ENCODE measurements at places on chromosomes 16 and 17.

GRCh38 chr16:84117494-84117843, 727 bp upstream of the MBTPS1 start:
- no peak for DNase-seq

- no peak for DNase-seq
Observed at GRCh38 chr16:54239456-54239855, 47.1 kb downstream of the IRX3 start.

DNA sequence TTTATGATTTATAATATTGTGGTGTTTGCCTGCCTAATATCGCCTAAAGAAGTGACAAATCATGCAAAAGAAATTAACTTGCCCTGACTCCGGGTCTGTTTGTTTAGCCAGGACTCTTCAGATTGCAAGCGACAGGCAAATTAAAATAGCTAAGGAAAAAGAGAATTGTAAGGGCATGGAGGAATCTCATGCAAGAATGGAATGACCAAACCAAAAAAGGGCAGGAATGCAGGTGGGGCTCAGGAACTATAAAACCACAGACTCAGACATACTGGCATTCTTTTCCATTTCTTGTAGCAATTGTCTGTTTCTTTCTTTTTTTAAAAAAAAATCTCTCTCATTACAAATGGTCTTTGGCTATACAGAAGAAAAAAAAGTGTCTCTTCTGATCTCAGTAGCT, 188.1 kb upstream of the XYLT1 start:
- no peak for DNase-seq

DNA sequence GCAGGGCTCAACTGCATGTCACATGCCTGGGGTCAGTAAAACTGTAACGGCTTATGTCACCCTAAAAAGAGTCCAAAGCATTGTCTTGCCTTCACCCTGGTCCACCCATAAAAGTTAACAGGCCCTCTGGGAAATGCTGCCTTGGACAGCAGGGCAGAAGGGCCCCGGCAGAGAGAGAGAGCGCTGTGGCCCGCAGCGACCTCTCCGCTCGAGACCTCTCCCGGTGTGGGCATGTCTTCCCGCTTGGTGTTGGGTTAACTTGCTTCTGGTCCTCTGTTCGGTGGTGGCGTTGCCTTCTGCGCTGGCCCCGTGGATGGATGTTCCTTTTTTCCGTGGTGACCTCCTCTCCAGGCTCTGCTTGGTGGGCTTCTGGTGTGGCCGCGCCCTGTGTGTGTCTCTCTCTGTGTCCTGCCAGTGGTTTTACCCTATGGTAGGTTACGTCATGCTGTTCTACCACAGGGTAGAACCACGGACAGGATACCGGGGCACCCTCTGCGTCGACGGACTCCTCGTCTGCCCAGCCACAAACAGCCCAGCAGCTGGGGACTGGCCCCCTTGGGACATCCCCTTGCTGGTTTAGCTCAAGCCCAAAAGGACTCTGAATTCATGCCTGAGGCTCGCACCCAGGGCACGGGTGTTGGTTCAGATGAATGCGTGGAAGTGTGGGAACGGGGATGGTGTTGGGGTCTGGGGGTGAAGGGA, 18.3 kb upstream of the CLEC18A start:
- DNase-seq = no peak

DNA sequence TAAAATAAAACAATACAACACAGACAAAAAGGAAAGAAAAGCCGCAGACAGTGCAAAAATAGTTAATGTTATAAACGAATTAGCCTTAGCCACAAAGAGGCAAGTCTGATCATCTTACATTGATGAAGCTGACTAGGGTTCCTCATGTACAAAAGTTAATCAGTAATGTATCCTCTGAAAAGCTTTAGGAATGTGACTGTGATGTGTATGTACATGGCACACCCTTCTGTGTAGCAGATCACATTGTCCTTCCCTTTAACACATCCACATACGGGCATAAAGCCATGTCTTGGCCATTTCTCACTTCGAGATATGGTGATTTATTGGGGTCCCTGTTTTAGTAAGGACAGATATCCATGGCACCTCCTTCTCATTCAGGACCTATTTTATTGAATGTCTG, 1327.5 kb upstream of the CDH8 start:
- DNase-seq = no peak

GRCh38 chr16:78624366-78624765, 524.9 kb downstream of the WWOX start:
- no peak for DNase-seq

- DNase-seq = peak; percentile 17
Observed at GRCh38 chr17:44774271-44775135, 15.7 kb downstream of the ADAM11 start.

- no peak for DNase-seq
Observed at GRCh38 chr17:41769346-41769862, 17.1 kb downstream of the JUP start.

GRCh38 chr16:81817296-81817695, 38.2 kb downstream of the PLCG2 start:
- DNase-seq = no peak

DNA sequence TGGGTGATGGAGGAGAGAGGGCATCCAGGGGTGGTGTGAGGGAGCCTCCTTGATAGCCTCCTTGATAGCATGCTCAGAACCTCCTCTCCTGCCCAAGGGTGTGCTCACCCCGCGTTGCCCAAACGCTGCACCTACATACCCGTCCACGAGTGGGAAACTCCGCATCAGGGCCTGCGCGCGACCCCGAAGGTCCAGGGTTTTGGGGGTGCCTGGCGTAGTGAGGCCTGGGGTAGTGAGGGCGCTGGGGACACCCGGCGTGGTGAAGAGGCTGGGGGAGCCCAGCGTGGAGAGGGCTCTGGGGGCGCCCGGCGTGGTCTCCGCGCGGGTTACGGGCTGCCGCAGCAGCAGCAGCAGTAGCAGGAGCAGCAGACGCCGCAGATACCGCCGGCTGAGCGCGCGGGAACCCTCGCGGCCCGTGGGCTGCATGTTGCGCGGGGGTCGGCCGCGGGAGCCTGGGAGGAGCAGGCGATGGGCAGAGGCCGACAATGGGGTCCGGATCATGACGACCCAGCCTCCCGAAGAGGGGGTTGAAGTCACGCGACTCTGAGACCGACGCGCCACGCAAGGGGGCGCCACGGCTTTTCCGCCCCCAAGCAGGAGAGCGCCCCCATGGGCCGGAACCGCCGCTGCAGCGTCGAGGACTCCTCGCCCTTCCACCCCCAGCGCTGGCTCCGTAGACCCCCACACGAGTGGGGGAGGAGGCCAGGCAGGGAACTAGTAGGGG, at the start of gene DPEP3:
Gene DPEP3, minus strand, starts transcription at position 545 of the 724 bp plus-strand sequence. Its CDS starts 119 bp downstream, at position 426.
- no peak for DNase-seq

DNA sequence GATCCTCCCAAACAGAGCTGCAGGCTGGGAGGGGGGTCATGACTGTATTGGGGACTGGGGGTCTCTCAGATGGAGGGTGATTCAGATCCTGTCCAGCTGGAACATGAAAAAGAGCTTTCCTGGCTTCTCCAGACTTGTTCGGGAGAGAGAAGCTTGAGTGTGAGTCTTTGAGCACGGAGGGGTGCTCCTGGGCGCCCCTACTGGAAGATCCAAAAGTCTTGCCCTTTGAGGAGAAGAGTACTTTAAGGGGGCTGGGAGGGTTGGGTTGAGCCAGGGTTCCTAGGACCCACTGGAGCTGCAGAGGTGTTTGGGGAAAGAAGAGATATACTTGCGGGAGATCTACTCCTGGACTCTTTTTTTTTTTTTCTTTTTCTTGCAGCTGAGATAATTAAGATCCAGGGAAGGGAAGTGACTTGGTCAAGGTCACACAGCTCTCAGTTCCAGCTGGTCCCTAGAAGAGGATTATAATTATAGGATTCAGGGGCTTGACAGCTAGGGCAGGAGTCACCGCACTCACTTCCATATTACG, 8.4 kb downstream of the RARA start:
- DNase-seq = no peak

GRCh38 chr16:69503244-69503643, 62.5 kb upstream of the NFAT5 start:
- DNase-seq = no peak

- DNase-seq = no peak
Observed at GRCh38 chr17:67488768-67489167, 111.7 kb downstream of the PITPNC1 start.

DNA sequence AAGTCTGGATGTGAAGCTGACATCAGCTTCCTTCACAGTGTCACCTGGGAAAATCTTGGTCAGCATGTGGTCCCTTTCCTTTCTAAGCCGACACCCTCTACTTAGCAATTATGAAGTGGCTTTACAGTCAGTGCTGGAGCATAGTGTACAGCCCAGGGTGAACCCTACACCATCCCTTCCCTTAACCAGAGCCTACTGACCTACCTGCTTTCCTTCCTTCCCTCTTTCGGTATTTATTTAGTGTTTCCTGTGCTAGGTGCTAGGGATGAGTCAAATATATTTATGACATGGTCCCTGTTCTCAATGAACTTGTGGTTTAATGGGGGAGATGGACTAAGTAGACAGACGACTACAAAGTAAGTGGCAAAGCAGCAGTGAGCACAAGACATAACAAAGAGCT, 77.5 kb downstream of the CDK5R1 start:
- DNase-seq = no peak

- no peak for DNase-seq
Observed at GRCh38 chr16:26765087-26765486, 301.6 kb upstream of the C16orf82 start.

- DNase-seq = no peak
Observed at GRCh38 chr16:12087901-12088421, 111.4 kb downstream of the SNX29 start.

DNA sequence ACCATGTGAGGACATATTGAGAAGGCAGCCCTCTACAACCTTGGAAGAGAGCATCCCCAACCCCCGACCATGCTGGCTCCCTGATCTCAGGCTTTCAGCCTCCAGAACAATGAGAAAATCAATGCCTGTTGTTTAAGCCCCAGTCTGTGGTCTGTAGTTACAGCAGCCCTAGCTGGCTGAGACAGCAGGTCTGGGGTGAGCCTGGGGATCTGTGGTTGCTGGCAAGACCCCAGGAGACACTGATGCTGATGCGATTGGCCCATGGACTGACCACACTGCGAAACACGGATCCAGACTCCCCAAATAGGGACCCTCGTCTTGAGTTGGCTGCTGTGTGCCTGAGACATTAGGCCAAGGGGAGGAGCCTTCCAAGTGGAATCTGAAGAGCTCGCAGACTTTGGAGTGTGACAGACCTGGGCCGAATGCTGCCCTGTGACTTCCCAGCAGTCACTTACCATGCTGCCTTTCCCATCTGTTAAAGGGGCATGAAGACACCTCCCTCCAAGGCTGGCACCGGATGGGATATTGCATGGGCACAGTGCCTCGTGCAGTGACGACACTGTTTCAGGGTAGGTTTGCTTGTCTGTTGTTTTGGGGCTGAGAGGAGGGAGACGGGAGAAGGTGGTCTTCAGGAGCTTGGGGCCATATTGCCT, 147.8 kb upstream of the RPL38 start:
- DNase-seq = no peak

DNA sequence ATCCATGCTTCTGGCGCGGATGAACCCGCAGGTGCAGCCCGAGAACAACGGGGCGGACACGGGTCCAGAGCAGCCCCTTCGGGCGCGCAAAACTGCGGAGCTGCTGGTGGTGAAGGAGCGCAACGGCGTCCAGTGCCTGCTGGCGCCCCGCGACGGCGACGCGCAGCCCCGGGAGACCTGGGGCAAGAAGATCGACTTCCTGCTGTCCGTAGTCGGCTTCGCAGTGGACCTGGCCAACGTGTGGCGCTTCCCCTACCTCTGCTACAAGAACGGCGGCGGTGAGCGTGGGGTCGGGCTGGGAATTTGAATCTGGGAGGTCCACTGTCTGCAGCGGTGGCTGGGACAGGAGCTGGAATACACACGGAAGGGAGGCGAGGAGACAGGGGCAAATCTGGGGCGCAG, 904 bp downstream of the SLC6A2 start:
- DNase-seq = no peak

- DNase-seq = peak; percentile 29
Observed at GRCh38 chr17:43338886-43339516, 59.8 kb upstream of the ARL4D start.

GRCh38 chr17:76492123-76492988, 8.9 kb downstream of the RHBDF2 start:
- DNase-seq = no peak

GRCh38 chr17:30238387-30239088, 3.0 kb upstream of the SLC6A4 start:
- no peak for DNase-seq

DNA sequence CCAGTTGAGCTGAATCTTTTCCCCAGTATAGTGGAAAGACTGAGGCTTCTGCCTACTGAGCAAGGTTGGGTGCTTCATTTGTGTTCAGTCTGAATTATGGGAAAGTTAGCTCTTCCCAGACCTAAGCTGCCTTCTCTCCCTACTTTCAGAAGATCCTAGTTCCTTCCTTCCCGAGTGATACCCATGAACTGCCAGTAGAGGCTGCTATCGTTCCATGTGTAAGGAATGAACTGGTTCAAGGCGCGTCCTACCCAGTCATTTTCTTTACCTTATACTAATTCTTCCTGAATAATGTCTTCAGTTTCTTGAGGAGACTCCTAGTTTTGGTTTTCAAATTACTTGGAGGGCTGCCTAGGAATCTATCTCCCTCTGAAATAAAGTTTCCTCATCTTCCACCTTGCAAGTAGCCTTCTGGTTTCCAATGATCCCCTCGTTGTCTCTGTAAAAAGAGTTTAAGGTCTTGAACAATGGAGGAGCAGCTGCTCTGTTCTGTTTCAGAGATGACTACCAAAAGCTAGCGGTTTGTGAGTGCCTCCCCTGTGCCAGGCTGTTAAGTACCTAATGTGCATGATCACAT, 934 bp upstream of the AOC2 start:
- peak; percentile 12 for DNase-seq

DNA sequence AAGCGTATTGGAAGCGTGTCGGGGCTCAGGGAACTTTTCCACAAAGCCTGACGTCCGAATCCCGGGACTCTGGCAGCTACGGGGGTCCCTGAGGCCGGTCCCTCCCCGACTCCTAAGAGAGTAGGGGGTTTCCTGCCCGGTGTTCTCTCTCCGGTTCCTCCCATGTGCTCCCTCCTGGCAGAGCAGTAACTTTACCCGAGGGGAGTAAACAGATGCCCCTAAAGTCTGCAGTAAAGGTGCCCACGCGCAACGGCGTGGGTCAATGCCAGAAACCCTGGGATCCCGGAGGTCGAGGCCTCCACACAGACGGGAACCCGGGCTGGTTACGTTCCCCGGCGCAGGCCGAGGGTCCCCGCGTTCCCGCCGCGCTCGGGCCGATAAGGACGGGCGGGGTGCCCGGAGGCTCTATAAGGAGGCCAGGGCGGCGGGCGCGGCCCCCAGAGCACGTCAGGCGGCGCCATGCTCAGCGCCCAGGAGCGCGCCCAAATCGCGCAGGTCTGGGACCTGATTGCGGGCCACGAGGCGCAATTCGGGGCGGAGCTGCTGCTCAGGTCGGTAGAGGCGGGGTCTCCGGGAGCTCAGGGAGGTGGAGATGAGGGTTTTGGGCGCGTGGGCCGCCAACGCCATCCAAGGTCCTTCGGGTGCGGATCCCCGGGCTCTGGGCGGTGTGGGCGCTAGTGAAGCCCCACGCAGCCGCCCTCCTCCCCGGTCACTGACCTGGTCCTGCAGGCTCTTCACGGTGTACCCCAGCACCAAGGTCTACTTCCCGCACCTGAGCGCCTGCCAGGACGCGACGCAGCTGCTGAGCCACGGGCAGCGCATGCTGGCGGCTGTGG, at the start of gene HBM:
Gene HBM, plus strand, starts transcription at position 440 of the 836 bp plus-strand sequence. Its CDS starts 20 bp downstream, at position 460.
- no peak for DNase-seq

GRCh38 chr17:43352579-43353331, 46.0 kb upstream of the ARL4D start:
- no peak for DNase-seq

GRCh38 chr16:88638323-88639230, at the start of gene IL17C:
Gene IL17C, plus strand, starts transcription at chr16:88638572. Its CDS starts 70 bp downstream, at chr16:88638642.
- DNase-seq = no peak

GRCh38 chr16:64481497-64481896, 640.4 kb downstream of the CDH11 start:
- no peak for DNase-seq

All from NCI-H1436 treated with DMSO at 0.1 percent for 48 hours (cell line).